ENCODE measurements at places on chromosomes 1 and 21.

DNA sequence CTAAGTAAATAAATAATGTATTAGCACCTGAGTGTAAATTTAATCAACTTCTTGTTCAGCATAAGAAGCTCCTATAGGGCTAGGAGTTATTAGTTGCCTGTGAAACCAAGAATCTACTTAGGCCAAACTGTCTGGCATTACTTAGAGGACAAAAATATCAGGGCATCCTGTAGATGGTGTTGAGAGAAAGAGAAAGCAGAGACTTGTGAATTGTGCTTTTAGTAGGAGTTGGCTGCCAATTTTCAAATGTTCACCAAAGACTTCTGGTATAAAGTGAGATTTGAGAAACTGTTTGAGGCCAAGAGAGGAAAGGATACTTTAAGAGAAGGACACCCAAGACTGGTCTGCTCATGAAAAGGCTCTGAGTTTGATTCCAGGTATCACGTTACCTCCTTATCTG is 315.5 kb upstream of the DEPDC1 start:
- no peak for DNase-seq

DNA sequence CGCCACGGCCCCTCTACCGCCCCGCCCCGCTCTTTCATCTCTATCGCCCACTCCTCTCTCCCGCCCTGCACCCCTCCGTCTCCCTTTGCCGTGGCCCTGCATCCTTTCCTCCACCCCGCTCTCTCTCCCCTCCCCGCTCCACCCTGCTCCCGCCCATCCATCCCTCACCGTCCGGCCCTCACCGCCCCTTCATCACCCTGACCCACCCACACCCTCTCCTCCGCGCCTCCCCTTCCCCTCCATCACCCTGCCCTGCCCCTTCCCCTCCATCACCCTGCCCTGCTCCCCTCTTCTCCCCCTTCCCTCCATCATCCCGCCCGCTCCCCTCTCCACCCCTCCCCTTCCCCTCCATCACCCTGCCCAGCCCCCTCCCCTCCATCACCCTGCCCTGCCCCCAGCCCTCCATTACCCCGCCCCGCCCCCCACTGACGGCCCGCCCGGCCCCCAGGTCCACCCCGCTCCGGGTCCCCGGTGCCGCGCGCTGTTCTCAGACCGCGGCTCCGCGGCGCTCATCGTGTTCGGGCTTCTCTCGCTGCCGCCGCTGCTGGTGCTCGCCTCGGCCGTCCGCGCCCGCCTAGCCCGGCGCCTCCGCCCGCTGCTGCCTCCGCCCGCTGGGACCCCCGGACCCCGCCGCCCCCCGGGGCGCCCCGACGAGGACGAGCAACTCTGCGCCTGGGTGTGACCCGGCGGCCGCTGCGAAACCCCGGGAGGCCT is 6.2 kb upstream of the ANKRD65 start:
- DNase-seq = no peak

- peak; percentile 4 for DNase-seq
Measured at GRCh38 chr1:38727684-38728584, 131.6 kb downstream of the RRAGC start.

GRCh38 chr1:19547814-19548213 is 62.5 kb upstream of the CAPZB start:
- peak; percentile 21 for DNase-seq

DNA sequence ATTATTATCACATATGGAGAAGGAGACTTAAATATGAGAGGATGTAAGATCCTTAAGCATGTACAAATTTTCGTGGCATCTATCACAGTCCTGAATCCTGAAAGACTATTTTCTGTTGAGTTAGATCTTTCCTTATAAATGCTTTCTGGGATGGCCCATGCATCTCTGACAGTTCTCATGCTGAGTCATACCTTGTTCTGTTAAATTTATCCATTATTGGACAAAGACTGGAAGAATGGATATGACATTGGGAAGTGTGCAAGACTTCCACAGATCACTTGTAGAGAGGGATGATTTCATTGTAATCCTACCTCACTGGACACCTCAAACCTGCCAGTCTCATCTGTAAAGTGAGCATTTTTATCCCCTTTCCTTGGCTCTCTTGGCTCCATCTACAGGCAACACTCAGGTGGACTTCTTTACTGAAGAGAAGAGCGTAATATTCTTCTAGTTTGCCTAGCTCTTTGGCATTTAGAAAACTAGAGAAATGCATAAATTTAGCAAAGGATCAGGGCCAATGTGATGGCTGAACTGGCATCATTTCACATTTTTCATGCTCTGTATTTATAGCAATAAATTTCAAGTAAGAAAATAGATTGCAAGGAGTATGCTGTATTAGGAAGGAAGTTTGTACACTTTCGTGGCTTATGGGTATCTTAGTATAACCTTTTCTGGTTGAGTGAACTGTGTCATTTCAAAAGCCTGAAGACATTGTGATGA is 128.2 kb downstream of the NFIA start:
- DNase-seq = peak; percentile 15

- no peak for DNase-seq
Measured at GRCh38 chr1:244920911-244921761, 56.8 kb upstream of the HNRNPU start.

DNA sequence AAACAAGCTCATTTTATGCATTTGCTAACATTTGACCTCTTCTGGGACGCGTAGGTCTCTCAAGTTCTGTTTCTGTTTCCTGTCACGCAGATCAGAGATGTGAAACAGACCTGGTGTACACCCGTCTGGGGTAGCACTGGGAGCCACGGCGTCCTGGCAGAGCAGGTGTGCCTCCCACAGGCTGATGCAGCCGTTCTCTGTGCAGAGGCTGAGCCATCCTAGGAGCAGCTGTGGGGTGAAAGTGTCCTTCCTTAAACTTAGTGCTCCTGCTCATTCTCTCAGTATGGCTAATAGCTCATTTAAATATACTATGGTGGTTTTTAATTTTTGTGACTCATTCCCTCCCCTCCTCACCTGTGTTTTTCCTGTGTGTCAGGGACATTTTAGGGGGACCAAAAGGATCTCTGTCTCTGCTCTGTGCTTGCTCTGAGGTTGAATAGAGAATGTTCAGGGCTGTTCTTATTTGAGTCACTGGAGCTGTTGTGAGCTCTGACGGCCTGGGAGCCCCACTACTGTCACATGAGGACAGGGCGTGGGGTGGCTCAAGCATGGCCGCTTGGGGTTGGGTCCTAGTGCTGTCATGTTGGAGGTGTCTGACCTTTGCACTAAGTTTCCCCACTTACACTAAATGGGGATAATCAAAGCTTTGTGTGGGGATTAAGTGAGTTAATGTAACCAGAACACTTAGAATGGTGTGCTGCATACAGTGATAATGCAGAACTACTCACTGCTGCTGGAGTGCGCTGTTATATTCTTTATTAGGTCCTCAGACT is 43.0 kb downstream of the GALNT2 start:
- DNase-seq = no peak

- peak; percentile 76 for DNase-seq
Measured at GRCh38 chr1:38898653-38899230, 17.4 kb upstream of the GJA9 start.

DNA sequence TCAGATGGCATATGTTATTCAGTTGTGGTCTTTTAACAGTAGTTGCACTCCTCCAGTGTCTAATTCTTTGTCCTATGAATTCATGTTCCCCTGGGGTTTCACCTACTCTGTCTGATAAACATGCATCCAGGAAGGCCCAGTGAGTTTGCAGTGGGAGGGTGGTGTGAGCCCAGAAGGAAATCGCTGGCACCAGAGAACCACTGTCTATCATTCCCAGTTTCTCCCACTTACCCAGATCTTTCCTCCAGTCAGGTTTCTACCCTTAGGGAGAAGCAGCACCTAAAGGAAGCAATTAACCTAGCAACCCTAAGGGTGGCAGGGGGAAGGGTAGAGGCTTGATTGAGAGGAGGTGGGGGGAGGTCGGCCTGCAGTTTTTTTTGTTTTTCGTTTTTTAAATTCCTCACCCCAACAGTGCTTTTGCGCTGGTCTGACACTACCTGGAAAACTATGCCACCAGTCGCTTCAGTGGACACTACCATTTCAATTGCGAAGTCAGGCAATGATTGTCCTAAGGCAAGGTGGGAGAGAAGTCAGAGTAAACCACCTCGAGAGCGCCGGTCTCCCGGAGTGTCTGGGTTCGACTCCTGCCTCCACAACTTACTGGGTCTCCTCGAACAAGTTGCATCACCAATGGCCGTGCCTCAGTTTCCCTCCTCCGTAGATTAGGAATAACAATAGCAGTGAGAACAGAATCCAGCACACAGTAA is 766 bp upstream of the SLC44A3 start:
- DNase-seq = no peak

GRCh38 chr1:30191154-30191702 is 532.2 kb downstream of the MATN1 start:
- DNase-seq = peak; percentile 63

DNA sequence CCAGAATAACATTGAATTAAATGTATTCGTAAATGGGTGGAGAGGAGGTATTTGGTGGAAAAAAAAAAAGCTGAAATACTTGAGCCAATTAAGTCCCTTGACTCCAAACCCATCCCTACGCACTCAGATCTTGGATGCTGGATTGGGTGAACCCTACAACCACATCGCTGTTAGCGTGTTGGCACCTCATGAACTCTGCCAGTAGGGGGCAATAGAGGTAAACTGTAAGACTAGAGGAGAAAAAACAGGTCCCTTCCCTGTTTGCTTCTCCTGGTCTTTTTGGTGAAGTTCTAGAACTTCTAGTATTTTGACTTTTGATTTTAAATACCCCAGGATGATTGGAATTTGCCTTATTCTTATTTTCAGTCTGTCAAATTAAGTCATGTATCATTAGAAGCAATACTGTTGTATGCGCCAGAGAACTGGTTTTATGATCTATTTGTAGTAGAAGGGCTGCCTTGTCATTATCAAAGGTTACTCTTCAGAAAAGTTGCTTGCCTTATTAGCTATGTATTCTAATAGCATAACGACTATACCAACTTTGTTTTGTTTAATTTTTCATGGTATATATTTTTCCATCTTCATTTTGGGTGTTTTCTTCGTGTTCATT is 1.9 kb upstream of the OR13G1 start:
- peak; percentile 98 for DNase-seq

DNA sequence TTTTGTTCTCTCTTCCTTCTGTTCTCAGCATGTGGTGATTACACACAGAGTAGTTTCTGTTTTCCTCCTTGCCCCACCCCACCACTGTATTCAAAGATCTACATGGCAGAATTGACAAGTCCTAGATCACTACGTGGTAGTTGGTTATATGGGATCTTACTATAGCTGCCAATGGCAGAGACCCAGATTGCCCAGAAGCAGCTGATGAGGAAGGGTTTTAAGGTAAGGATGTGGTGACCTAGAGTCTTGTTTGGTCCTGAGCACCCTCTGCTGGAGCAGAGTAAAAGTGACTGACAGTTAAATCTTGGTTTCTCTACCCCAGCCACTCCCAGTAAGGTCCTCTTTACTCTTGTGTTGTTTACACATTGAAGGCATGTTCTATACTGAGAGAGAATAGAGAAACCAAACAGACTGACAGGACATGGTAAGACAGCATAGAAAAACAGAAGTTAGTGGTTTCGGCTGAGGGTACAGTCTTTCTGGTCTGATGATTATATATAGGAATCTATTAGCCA is 22.8 kb upstream of the STRIP1 start:
- DNase-seq = peak; percentile 71

GRCh38 chr1:52534928-52535764 is 17.7 kb downstream of the TUT4 start:
- DNase-seq = no peak

GRCh38 chr21:28220680-28221079 is 772.0 kb downstream of the LTN1 start:
- no peak for DNase-seq

- no peak for DNase-seq
Measured at GRCh38 chr1:50779801-50780200, 180.3 kb downstream of the FAF1 start.

- DNase-seq = no peak
Measured at GRCh38 chr21:16137106-16137505, 407.3 kb downstream of the USP25 start.

Data from PC-3 (cell line).